ENCODE measurements at places on chromosomes 1 and 21.

DNA sequence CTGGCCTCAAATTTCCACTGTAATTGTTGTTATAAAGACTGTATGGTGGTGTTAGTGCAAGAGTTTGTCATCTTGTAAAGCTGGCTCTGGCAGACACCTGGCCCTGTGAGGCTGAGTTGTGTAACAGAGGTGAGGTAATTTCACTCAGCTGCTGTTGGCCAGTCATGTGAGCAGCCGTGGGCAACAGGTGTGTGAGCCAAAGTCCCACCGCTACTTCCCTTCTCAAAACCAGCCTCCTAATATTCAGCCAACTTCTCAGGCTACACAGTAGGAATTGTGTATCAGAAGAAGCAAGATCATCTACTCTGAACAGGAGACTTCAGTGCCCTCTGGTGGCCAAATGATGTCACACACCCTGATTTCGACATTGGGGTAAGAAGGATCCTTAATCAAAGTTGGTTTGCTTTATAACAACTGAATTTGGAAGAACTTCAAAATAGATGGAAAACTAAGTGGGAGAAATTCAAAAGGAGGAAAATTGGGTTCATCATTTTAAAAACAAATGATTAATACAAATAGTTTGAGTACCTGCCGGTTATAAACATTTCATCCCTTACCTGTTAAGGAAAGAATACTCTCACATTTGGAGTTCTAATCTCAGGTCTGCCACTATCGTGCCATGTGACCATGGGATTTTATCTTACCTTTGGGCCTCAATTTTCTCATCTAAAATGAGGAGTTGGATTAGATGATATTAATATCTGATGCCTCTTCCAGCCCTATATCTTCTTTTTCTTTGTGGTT, 2.6 kb upstream of the CREG1 start:
- peak; percentile 43 for DNase-seq

GRCh38 chr1:11528611-11529261, 49.8 kb downstream of the DISP3 start:
- DNase-seq = no peak

DNA sequence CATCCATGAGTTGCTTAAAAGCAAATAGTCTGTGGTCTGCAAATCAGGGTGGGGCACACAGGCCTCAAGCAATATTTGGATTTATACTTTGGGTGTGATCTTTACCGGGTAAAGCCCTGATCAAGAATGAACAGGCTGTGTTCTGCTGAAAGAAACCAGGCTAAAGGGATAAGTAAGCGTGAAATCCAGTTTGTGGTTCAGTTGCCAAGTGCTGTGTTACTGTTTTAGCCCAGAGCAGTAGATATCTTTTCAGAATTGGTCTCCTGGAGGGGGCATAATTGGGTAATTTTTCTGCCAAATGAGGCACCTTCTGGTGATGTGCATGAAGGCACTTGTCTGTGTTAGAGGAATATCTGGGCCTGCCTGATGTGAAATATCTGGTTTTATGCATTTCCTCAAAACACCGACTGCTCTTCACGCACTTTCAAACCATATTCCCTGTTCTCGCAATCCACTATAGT, 21.4 kb downstream of the AIM2 start:
- no peak for DNase-seq

GRCh38 chr1:212690816-212691403, 8.7 kb downstream of the BATF3 start:
- DNase-seq = no peak

DNA sequence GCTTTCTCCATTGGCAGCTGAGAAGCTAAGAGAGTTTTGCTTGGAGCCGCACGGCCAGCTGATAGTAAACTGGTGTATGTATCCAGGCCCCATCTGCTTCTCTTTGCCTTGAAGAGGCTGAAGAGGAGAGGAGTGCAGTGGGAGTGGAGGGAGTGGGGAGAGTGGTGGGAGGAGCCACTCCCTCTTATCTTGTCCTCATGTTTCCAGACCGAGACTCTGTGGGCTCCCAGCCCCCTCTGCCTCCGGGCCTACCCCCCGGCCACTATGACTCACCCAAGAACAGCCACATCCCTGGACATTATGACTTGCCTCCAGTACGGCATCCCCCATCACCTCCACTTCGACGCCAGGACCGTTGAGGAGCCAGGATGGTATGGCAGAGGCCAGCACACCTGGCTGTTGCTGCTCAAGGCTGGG, 6.0 kb upstream of the LRRC71 start:
- DNase-seq = no peak

GRCh38 chr1:194233069-194233468, 1046.7 kb upstream of the B3GALT2 start:
- DNase-seq = no peak

DNA sequence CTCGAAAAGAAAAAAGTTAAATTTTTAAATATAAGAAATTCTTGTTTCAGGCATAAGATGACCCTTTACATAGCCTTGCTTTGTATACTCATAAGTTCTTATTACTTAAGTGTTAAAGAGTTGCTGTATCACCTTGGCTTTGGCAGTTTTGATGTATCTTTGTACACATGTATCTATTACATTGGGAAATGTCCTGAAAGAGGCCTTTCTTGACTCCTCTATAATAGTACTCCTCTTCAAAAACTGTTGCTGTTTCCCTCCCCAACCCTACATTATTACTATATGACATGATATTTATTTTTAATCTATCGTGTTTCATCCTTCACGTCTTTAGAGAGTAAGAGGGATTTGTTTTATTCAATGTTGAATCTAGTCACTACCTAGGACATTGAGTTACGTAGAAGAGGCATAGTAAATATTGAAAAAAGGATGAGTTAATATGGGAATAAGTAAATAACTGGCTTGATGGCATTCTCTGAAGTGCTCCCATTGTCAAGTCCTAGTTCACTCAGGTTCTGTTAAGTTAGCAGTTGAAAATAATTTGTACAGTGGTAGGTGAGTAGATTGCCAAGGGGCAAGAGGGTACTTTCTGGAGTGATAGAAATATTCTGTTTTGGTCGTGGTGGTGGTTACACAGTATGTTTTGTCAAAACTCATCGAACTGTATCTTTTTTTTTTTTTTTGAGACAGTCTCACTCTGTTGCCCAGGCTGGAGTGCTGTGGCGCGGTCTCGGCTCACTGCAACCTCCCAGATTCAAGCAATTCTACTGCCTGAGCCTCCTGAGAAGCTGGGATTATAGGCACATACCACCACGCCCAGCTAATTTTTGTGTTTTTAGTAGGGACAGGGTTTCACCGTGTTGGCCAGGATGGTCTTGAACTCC, 8.2 kb downstream of the THRAP3 start:
- DNase-seq = no peak

DNA sequence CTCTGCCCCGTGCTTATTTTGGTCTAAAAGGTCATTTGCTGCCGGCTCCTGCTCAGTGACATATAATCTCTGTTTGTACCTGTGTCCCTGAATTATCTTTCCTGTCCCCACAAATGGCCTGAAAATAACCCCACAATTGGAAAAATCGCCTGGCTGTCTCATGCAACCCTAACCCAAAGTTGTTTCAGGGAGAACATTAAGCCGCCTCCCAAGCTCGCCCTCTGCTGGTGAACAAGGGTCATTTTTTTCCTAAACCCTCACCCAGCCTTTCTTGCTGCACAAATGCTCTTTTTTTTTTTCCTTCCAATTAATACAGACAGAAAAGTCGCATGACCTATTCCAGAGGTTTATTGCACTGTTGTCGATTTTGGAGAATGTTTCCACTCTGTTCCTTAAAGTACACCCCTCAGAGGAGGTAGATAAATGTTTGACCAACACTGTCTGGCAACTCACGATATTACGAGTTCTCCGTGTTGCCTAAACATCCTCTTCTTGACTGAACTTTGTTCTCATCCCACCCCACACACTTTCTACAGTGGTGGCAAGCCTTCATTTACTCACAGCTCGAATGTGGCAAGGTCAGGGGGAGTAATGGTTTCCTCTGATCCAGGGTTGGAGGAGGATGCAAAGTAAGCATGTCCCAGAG, 148.7 kb downstream of the ZZZ3 start:
- peak; percentile 7 for DNase-seq

DNA sequence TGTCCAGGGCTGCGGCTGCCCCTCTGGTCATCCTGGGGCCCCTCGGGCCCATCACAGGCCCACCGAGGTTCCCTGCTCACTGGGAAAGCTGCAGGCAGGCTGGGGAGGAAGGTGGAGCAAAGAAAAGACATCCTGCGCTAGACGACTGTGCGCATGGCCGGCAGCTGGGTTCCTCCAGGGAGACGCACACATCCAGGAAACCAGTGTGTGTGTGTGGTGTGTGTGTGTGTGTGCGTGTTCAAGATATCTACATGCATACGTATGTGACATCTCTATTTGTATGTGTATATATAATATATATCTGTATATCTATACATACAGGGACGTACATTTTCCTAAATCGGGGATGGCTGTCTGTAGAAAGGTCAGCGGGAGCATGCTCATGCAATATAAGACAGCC, 63.7 kb downstream of the ACOT7 start:
- DNase-seq = no peak

DNA sequence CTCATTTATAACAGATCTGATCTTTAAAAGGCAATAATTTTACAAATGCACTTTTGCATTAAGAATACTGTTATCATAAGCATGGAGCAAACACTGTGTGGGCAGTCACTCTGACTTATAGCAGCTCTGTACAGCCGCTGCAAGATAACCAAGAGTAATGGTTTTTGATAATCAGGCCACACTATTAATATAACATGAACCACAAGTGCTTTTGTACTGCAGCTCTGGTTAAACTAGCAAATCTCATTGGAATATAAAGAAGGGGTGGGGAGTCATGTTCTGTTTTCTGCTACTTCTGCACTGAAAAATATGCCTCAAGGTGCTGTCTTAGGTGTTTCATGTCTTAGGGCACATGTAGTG, 357.4 kb downstream of the LMO4 start:
- no peak for DNase-seq

DNA sequence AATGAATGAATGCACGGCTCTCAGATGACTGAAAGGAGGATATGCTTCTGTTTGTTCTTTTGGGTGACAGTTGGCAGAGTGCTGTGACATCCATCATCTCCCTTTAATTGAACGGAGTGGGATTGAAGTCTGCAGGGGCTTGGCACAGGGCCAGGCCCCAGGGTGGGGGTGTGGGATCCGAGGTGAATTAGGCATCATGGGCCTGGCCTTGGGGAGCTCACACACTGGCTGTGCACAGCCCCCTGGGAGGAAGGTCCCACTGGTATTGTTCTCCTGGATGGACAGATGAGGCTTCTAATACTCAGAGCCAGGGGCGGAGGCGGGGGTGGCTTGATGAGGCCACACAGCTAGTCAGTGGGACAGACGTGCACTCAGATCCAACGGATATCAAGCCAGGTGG, 19.3 kb downstream of the EPHB2 start:
- no peak for DNase-seq

DNA sequence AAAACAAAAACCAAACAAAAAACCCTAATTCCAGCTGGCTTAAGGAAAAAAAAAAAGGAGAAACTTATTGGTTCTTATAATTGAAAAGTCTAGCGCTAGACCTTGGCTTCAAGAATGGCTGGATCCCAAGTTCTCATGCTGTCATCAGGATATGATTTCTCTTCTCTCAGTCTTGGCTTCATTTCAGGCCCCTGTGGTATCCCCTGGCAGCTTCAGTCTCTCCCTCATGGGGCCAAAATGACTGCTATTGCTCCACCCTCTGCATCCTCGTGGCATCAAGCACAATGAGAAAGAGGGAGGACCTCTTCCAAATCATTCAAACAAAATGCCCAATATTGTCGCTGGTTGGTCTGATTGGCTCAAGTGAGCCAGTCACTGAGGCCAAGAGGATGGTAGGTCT, 80.7 kb downstream of the GIPC2 start:
- no peak for DNase-seq

DNA sequence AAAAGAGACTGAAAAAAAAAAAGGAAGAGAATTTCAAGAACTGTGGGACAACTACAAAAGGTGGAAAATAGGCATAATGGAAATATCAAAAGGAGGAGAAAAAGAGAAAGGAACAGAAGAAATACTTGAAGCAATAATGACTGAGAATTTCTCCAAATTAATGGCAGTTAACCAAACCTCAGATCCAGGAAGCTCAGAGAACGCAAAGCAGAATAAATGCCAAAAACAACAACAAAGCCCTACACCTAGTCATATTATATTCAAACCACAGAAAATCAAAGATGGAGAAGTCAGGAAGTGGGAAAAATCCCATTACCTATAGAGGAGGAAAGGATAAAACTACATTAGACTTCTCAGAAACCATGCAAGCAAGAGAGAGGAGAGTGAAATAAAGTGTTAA, 20.7 kb upstream of the AHCYL1 start:
- DNase-seq = no peak

GRCh38 chr1:160158031-160158430, 6.6 kb downstream of the ATP1A4 start:
- no peak for DNase-seq

DNA sequence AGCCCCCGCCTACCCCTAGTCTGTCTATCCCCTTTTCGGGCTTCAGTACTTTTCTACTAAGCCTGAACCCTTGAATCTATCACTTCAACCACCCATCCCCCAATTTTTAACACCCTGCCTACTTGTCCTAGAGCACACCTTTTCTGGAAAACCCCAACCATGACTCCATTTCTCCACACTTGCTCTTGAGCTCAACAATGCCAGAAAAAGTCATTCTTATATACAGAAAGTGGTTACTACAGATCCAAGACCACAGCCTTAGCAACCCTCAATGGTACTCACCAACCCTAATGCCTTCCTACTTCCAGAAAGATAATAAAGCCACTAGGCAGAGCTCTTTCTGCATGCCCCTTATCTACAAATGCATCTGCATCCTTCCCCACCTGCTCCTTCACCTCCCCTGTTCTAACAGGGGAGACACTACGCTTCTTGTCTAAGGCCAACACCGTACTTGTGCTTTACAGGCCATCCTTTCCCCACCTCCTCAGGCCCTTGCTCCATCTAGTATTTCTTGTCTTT, 41.2 kb downstream of the DMAP1 start:
- no peak for DNase-seq

GRCh38 chr1:18253093-18253492, 145.5 kb downstream of the IGSF21 start:
- no peak for DNase-seq

- DNase-seq = peak; percentile 8
Observed at GRCh38 chr1:160400223-160400645, at the start of gene VANGL2. Gene VANGL2, plus strand, starts transcription at chr1:160400564. Its CDS starts 15,274 bp downstream, at chr1:160415838.

DNA sequence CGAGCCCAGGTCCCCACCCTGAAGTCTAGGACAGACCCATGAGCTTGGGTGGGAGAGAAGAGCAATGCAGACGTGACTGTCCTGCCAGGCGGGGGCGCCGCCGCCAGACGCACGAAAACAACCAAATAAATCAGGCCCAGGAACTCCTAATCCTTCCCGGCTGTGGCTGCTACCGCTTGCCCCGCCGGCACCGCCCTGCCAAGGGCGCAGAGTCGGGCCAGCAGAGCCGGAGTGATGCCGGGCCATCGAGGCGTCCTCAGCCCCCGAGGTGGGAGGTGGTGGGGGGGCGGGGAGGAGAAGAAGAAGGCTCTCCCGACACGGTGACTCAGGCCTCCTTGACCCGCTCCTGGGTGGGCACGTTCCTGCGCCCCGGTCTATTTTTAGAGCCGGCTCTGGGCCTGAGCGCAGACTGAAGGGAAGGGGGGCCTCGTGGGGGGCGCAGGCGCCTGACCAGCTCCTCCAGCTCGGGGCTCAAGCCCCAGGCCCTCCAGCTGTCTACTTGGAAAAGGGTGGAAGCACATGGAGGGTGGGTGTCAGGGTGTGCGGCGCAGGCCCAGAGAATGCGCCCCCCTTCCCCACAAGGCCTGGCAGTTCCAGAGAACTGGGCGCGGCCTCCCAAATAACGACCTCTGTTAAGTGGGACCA, 10.7 kb upstream of the COL16A1 start:
- DNase-seq = no peak

GRCh38 chr1:208149776-208150514, 94.2 kb downstream of the PLXNA2 start:
- no peak for DNase-seq

Measured in stimulated activated CD8-positive, alpha-beta memory T cell treated with anti-CD3 and anti-CD28 coated beads, Interleukin-4, amount 100 ng/mL, for 4 hours (primary cell).